ENCODE measurements at places on chromosomes 2 and 18.

DNA sequence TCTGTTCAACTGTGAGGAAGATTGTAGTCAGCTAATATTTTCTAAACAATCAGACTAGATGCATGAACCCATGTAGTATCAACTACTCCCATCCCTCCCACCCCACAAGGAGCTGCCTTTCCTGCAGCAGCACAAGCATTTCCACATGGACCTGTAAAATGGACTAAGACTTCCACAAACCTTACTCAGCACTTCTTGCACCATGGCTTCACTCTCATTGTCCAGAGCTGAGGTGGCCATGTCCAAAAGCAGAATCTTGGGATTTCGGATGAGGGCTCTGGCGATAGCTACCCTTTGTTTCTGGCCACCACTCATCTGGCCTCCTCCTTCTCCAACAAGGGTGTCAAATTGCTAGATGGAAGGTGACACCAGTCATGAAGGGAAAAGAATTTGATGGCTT is 61.3 kb downstream of the ABCB11 start:
- no peak for DNase-seq

GRCh38 chr2:27489118-27489497 is 435 bp downstream of the IFT172 start:
- peak; percentile 19 for DNase-seq

GRCh38 chr18:54528942-54529376 is 62.1 kb upstream of the DYNAP start:
- no peak for DNase-seq

DNA sequence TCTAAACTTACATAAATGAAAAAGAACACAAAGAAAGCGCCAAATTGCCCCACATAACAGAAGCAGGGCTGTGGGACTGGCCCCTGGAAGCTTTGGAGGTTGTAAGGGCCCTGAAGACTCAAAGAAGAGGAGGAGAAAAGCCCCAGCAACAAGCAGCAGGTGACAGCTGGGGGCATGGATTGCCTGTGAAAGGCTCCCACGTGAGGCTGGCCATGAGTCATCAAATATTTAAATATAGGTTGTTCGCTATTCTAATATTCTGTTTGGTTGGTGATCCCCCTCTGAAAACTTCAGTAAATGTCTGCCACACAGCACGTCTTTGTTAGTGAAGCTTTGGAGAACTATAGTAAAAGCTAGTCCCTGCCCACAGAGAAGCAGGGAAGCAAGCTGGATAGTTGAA is 132.4 kb downstream of the MREG start:
- no peak for DNase-seq

GRCh38 chr2:157900203-157900602 is 24.1 kb upstream of the ACVR1 start:
- no peak for DNase-seq

GRCh38 chr2:218249691-218250090 is 11.1 kb upstream of the GPBAR1 start:
- DNase-seq, result peak; percentile 52

- no peak for DNase-seq
Observed at GRCh38 chr2:146852661-146853060, 992.2 kb upstream of the ACVR2A start.

DNA sequence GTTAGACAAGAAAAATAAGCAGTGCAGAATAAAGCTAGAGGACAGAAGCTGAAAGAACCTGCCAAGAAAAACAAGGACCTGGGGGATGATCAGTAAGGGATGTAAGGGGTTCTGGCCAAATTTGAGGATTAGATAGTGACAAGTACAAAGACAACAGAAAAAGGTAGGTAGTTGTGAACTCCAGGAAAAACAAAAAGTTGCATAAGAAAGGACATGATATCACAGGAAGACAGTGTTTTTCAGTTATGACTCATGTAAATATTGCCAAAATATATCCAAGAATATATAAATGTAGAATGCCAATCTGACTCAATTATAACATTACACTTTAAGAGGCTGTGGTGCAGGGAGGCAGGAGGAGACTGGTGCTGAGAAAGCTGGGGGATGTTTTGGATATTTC is 209.8 kb upstream of the SH3BP4 start:
- no peak for DNase-seq

GRCh38 chr2:181128199-181128598 is 147.8 kb downstream of the UBE2E3 start:
- DNase-seq, result no peak

DNA sequence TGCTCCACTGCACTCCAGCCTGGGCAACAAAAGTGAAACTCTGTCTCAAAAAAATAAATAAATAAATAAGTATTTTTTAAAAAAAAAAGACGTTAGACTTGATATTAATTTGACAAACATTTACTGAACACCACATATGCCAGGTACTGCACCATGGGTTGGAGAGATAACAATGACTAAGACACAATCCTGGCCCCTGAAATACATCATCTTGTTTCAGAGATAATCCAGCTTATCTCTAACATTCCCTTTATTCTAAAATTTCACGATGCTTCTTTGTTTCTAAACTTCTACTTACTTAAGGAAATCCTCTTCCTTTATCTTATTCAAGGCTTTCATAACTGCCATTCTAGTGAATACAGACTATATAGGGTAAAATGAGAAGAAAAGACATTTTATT is 55.0 kb upstream of the PEX13 start:
- no peak for DNase-seq

Data from suppressor macrophage (primary cell).